ENCODE measurements at places on chromosomes 1 and 21.

- no peak for DNase-seq
Observed at GRCh38 chr1:8652467-8653046, 164.9 kb downstream of the RERE start.

DNA sequence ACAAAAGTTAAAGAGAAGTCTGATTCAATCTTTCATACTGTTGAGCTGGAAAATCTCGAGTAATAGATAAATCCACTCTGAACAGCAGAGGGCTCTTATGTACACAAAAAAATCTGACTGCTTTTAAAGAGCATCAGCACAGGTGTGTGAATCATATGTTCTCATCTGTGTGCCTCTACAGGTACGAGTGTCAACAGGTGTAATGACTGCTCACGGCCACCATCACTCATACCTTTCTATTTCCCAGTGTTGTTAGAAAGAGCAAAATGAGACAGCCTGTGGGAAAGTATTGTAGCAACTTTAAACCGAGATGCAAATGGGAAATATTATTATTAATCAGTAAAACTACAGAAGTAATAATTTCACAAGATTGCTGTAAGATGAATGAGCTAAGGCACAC, 49.0 kb upstream of the SCAF4 start:
- DNase-seq: no peak

- no peak for DNase-seq
Observed at GRCh38 chr1:82386365-82387011, 585.8 kb downstream of the ADGRL2 start.

DNA sequence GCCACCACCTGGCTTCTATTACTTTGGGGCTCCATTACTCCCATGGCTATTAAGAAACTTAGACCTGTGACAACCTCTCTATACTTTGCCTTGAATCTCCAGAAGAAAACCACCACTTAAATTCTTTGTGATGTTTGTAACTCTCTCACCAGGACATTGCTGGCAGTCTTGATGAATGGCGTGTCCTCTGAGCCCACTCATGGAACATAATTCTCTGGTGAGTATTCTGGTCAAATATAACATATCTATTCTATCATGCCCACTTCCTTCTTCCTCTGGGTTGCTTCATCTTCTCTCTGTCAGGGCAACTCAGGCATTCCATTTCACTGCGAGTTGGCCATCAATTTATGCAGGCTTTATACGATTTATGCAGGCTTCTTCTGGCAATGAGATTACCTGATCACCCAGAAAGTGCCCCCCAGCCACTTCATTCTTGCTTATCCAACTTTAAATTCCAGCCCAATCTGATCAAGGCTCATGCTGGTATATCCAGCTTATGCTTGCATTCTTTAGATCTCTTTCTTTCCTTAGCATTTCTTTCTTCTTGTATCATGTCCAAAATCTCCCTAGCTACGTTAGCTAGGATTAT, 112.0 kb upstream of the CHRM3 start:
- DNase-seq: no peak

- DNase-seq: no peak
Observed at GRCh38 chr1:156895927-156896326, 2.4 kb downstream of the PEAR1 start.

DNA sequence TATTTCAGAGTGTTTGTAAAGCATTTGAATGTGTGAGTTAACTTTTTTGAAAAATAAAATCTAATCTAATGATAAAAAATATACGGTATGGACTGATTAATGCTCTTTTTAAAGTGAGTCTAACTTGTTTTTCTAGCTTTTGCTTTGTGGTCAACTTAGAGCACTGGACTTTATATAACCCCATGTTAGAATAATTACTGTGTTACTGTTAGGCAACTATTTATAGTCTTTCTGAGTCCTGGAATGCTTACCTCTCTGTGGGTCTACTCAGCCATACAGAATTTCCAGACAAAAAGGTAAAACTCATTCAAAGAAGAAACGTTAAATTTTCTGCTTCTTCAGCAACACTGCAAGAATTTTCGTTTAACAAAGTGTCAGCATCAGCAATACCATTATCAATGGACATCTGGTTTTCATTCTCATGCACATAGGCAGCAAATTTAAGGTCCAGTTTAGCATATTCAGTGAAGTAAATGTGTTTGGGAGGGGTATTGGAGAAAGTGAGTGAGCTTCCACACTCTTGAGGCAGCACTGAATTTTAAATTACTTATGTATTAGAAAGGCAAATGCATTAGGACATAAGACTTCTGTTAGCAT, 664.7 kb upstream of the NEGR1 start:
- no peak for DNase-seq

GRCh38 chr1:34532113-34532512, 222.7 kb upstream of the GJB5 start:
- DNase-seq: no peak

- DNase-seq: no peak
Observed at GRCh38 chr1:232464325-232464724, 165.6 kb downstream of the SIPA1L2 start.

DNA sequence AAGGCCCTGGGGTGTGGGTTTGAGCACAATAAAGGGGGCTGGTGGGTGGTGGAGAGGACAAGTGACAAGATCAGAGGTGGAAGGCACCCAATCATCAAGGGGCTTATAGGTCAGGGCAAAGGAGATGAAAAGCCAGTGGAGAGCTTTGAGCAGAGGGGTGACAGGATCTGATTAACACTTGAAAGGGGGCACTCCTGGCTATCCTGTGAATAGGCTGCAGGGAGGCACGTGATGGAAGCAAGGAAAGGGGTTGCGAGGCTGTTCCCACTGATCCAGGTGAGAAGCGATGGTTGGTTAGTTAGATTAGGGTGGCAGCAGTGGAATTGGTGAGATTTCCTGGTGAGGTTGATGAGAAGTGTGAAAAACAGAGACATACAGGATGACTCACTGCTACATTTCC, 80.6 kb downstream of the WLS start:
- DNase-seq: no peak

DNA sequence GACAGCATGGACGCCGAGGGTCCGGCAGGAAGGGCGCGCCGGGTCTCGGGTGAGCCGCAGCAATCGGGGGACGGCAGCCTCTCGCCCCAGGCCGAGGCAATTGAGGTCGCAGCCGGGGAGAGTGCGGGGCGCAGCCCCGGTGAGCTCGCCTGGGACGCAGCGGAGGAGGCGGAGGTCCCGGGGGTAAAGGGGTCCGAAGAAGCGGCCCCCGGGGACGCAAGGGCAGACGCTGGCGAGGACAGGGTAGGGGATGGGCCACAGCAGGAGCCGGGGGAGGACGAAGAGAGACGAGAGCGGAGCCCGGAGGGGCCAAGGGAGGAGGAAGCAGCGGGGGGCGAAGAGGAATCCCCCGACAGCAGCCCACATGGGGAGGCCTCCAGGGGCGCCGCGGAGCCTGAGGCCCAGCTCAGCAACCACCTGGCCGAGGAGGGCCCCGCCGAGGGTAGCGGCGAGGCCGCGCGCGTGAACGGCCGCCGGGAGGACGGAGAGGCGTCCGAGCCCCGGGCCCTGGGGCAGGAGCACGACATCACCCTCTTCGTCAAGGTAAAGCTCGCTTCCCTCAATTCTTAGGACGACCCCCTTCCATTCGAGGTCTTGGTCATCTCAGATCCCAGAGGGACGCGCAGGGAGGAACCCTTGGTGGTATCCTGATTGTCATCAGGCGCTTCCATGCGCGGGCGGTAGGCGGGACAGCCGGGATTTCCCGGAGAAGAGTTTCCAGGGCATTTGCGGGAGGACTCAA, 1.6 kb downstream of the CLIC6 start:
- no peak for DNase-seq

- no peak for DNase-seq
Observed at GRCh38 chr1:6011161-6011945, 19.1 kb upstream of the NPHP4 start.

DNA sequence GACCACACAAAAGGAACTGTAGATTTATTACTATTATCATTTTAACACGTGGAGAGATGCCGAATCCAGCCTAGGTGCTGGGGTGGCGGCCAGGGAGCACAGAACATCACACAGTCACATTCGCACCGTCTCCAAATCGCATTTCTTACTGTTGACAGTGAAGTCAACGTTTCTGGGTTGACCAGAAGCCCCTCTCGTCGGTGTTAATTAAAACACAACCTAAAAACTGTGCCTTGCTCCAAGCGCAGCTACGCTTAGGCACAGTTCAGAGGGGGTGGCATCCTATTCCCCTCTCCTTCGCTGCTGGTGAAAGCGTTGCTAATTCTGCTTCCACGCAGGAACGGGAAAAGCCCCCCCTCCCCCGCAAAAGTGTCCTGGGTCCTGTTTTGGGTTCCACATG, 4.1 kb downstream of the RIPK4 start:
- DNase-seq: no peak

GRCh38 chr1:54483875-54484437, 64.1 kb upstream of the ACOT11 start:
- DNase-seq: no peak

GRCh38 chr21:45518742-45519141, 23.5 kb downstream of the SLC19A1 start:
- DNase-seq: no peak

- no peak for DNase-seq
Observed at GRCh38 chr1:66623812-66624211, 89.9 kb downstream of the SGIP1 start.

DNA sequence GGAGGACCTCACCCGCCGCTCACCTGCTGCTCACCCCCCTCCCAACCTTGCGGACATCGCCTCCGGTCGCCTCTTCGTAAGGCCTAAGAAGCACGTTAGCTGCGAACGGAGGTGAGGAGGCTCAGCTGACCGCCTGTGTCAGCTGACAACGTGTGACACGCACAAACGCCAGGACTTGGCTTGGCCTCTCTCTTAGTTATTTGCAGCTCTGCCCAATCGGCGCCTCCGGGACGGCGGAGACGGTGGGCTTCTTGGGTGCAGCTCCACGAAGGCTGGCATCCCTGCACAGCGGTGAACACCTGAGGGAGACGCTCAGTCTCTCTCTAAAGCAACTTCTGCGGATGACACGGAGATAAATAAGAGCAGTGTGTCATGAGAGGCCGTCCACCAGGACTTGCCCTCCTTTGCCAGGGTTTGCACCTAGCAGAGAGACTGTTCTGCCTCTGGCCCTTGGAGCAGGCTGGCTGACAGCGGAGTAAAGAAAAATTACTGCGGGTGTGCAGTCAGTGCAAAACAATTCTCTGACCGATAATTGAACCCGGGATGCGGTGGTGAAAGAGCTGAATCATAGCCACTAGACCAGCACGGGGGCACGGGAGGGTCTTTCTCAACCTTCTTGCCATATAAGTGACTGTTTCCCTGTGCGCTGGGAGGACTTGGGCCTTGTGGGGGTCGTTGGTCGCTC, 318.9 kb downstream of the FAM72C start:
- no peak for DNase-seq

- DNase-seq: no peak
Observed at GRCh38 chr1:111789142-111789541, 33.4 kb downstream of the DDX20 start.

- no peak for DNase-seq
Observed at GRCh38 chr1:182754543-182755314, 34.8 kb upstream of the NPL start.

GRCh38 chr1:187143783-187144182, 315.0 kb downstream of the PLA2G4A start:
- DNase-seq: no peak

GRCh38 chr1:226650236-226650841, 88.7 kb downstream of the ITPKB start:
- no peak for DNase-seq

DNA sequence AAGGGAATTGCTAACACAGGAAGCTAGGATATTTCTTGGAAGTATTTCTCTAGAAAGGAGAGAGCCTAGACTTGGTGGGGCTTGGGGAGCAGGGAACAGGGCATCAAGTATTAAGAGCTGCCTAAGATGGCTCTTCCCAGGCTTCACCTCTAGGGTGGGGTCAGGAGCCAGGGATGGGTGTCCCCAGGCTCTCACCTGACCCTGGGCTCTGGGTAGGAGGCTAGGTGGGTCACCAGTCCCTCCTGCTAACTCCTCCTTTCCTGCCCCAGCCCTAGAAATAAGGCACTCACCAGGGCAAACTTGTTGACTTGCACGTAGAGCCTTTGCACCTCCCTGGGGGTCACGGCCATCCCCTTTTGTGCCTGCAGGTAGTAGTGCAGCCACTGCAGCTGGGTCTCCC, 15.0 kb downstream of the ETNK2 start:
- no peak for DNase-seq

GRCh38 chr1:229479660-229480399, 28.3 kb downstream of the NUP133 start:
- DNase-seq: no peak

DNA sequence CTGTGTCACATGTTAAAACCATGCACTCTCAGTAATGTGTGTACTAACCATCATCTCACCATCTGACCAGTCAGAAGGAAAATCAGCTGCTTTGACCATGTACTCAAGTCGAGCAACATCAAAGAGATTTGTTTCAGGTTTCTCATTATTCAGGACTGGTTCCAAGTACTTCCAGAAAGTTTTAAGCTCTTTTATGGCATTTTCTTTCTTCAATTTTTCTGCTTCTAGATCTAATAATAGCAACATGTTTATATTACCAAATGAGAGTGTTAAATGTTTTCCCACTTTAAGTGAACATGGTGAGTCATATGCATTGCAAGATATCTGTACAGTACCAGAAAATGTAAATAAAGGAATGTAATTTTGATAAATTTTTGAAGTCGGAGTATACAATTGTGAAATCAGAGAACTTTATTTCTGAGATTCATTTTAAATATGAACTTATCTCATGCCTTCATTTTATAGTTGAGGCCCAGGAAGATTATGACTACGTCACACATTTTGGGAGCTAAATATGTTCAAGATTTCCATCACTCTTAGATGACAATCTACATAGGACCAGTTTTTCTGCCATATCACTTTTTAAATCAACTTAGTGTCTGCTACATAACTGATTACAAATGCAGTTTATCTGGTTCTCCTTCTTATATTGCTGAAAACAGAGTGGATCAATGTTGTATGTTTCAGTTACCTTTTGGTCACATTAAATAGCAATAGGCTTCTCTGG, 87.2 kb downstream of the SPAG17 start:
- DNase-seq: no peak

DNA sequence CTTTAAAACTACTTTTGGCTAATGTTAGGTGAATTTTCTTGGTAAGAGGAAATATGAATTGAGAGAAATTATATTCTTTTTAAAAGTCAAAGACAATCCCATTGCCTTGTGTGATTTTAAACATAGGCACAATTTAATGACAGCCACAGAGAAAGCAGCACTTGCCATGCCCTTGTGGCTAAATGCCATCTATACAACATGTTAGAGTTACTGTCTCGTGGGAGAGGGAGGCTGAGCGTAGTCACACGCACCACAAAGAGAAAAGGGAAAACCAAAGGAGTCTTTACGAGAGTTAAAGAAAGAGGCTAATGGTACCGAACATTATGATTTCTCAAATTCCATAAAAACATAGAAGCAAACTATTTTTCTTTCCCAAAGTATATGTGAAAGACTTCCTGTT, 537.9 kb downstream of the PTPRC start:
- DNase-seq: no peak

GRCh38 chr1:1889090-1889750, 1.7 kb downstream of the GNB1 start:
- DNase-seq: no peak

All from activated naive CD4-positive, alpha-beta T cell (primary cell).